ENCODE measurements at places on chromosomes 13 and 19.
A peak's percentile ranks its signal among the peaks of the same experiment; 100 is the strongest.

- DNase-seq = no peak
These were observed 276.4 kb upstream of the EDNRB start for GRCh38 chr13:78194904-78195639.

DNA sequence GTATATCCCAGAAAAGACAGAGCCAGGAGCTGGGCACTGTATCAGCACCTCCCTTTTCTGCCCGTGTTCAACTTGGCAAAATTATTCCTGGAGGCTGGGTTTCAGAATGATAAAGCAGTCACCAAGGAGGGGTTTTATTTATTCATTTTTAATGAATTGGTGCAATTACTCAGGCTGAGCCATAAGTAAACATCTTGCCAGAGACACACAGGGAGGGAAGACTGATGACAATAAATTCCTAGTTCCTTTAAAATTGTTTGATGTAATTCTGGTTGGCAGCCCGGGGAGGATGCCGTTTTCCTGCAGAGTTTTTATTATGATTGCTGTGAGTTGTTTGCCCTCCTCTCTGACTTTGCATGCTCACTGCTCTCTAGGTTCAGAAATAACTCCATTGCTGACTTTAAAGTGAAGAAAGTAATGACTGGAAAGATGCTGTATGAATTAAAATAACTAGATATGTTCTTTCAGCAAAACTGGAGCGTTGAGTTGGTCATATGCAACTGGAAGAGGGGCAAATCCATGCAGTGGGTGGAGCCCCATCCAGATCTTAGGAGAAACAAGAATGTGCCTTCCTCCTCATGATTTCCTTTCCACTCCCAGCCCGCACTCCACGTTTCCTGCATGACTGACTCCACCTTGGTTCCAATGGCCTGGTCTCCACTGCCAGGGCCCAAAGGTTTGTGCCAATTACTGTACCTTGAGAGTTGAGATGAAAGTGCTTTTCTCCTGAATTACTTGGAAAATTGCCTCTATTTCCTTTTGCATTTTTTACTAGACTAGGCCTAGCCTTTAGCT, 182.1 kb downstream of the RFC3 start:
- peak; percentile 28 for DNase-seq

- no peak for DNase-seq
These were observed 18.4 kb upstream of the RUBCNL start for GRCh38 chr13:46405457-46405856.

GRCh38 chr13:46855664-46856063, 41.2 kb downstream of the HTR2A start:
- DNase-seq = no peak

- DNase-seq = no peak
These were observed 8.6 kb downstream of the FPR3 start for GRCh38 chr19:51803519-51803918.

- DNase-seq = no peak
These were observed 788.3 kb upstream of the SLITRK5 start for GRCh38 chr13:86882835-86883234.

GRCh38 chr19:39823686-39824085, 10.3 kb downstream of the DYRK1B start:
- peak; percentile 54 for DNase-seq

Data from retina (tissue), 1 donor.